Adrenal gland (tissue), 19 donors: ENCODE measurements at places on chromosomes 13 and 19.

DNA sequence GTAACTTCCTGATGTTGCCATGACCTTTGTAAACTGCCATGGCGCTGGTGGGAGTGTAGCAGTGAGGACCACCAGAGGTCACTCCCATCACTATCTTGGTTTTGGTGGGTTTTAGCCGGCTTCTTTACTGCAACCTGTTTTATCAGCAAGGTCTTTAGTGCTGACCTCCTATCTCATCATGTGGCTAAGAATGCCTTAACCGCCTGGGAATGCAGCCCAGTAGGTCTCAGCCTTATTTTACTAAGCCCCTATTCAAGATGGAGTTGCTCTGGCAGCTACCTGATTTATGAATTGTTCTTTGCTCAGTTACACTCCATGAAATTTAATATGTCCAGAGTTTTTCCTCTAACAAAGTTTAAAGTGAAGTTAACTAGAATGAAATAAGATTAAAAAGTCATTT lies 4.6 kb upstream of the EPS15L1 start:
- DNase-seq, result no peak

DNA sequence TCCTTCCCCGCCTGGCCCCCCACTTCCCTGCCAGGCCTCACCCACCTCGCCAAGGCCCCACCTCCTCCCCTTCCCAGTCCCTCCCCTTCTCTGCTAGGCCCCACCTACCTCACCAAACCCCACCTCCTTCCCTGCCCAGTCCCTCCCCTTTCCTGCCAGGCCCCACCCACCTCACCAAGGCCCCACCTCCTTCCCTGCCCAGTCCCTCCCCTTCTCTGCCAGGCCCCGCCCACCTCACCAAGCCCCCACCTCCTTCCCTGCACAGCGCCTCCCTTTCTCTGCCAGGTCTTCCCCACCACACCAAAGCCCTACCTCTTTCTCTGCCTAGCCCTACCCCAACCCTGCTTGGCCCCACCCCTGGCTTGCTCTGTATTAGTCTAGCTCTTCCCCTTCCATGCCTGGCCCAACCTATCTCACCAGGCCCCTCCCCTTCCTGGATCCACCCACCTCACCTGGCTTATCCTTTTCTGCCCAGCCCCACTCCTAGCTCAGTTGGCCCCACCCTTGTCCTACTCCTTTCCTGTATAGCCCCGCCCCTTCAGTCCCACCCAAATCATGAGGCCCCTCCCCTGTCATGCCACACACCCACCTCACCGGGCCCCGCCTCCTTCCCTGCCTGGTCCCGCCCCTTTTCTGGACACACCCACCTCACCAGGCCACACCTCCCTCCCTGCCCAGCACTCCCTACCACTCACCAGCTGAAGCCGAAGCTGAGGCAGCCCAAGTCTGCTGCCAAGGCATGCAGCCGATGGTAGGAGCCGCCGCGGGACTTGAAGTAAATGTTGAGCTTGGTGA lies 16.2 kb downstream of the CERS1 start:
- no peak for DNase-seq

- DNase-seq, result peak; percentile 45
Measured at GRCh38 chr19:7982651-7983099, 22.8 kb downstream of the ELAVL1 start.

DNA sequence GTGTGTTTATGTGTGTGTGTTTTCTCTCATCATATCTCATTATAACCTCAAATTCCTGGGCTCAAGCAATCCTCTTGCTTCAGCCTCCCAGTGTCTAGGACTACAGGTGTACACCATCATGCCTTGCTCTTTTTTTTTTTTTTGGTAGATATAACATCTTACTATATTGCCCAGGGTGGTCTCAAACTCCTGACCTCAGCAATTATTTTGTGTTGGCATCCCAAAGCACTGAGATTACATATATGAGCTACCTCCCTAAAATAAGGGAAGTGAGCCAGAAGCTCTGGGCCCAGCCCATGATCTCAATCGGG lies 448 bp upstream of the ZNF543 start:
- DNase-seq, result no peak

- DNase-seq, result peak; percentile 63
Measured at GRCh38 chr13:39527961-39528660, 74.9 kb downstream of the LHFPL6 start.

GRCh38 chr13:95356916-95357315 lies 55.7 kb upstream of the ABCC4 start:
- DNase-seq, result no peak

DNA sequence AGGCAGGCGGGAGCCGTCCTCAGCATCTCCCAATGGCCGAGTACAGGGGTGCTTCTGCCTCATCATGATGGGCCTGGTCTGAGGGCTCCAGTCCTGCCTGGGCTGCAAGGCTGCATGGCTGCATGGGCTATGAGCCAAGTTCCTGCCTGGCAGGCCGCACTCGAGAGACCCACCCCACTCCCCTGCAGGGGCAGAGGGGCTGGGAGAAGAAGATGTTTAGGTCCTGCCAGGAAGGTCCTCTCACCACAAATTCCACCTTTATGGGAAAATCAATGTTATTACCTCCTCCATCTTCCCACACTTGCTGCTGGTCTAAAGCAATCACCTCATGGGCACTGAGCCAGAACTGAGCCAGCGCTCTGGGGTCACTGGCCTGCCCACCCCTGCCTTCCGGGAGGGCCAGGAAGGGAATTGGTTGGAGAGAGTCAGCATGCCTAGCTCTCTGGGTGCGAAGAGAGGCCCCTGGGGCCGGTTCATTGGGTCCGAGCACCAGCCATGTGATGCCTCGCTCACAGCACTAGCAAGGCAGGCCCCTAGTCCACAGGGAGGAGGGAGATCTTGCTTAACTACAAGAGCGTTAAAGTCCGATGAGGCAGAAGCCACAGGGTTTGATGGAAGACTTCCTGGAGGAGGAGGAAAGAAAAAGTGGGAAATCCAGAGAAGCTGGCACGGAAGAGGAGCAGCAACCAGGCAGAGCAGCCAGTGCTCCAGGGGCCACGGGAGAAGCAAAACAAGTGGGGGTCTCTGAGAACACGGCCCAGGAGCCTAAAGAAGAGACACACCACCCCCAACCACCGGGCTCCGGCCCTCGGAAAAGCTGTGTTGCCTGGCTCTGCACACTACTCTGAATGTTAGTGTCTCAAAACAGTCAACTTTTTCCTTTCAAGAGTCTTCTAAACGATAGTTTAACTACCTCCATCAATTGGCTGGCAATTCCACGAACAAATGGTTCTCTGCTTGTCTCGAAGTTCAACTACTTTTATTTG lies 63.1 kb downstream of the CEBPG start:
- DNase-seq, result no peak

GRCh38 chr19:44850641-44851109 lies 4.6 kb downstream of the NECTIN2 start:
- DNase-seq, result peak; percentile 60

DNA sequence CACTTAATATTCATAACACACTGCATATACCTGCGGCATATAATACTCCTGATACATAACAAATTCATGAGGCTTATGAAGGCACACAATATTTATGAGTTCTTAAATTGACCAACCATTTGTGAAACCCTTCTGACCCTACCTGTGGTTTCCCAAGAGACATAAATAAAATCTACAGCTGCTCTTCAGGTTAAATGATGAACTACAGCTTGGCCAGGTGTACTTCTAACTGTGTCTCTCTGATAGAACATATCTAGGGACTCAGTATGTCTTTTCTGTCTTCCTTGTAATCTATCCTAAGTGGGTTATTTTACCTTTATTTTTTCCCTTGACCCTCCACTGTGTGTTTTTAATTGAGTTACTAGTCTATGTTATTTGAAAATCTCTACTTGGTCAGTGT lies 189.9 kb upstream of the UFM1 start:
- DNase-seq, result no peak

DNA sequence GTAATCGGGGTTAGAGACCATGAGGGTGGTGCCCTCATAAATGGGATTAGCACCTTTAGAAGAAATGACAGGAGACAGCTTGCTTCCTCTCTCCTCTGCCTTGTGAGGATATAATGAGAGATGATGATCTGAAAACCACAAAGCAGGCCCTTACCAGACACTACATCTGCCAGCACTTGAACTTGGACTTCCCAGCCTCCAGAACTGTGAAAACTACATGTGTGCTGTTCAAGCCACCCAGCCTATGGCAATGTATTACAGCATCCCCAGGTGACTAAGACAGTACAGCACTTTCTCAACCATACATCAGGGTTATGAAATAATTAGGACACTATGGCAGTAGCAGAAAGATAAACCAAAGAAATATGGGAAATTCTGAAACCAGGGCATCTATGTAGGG lies 7.4 kb downstream of the ZNF564 start:
- no peak for DNase-seq

DNA sequence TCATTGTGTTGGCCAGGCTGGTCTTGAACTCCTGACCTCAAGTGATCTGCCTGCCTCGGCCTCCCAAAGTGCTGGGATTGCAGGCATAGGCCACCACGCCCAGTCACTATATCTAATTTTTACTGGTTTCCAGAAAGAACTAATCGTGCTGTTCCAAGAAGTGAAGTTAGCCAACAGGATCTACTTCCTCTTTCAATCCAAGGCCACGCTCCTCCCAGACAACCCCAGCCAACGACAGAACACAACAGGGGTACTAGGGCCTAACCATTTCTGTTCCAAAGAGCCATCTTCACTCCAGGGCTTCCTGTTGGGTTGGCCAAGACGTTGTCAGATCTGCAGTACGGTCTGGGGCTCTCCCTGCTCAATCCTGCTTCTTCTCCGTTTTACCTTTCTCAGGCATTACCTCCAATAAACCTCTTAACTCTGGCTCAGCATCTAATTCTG lies 7.0 kb upstream of the LSM14A start:
- no peak for DNase-seq

DNA sequence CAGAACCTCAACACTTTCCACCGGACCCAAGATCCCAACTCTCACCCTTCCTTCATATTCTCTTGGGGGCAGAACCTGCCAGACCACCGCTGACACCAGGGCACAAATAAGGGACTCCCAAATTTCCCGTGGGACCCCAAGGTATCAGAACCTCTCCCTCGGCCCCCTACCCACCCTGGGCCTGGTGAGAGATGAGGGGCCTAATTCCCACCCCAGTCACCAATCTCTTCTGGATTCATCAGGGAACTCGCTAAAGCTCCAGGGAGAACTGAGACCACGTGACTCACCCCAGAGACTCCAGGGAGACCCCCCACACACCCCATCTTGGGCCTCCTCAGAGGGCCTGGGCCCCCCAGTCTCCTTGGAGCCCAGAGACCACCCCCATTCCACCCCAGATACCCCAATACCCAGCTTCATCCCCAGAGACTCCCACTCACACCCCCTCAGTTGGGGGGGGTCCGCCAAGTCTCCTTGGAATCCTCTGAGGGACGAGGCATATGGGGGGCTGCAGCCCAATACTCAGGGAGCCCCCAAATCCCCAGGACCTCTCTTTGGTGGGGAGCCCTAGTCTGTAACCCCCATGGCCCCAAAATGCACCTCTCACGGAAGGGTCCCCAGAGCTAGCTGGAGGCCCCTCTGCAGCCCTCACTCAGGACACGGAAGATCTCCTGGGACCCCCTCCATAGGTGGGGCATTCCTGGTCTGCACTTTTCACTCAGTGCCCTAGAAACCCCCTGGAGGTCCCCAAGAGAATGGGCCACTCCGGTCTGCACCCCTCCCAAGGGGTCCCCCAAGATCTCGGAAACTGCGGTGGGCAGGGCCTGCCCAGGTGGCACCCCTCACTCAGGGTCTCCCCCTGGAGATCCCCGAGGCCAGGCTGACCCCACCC lies 1.6 kb downstream of the LMNB2 start:
- DNase-seq, result no peak

GRCh38 chr19:2255982-2256685 lies at the start of gene JSRP1:
Gene JSRP1, minus strand, starts transcription at chr19:2256417. Its CDS starts 1,103 bp downstream, at chr19:2255314.
- no peak for DNase-seq

GRCh38 chr19:52651956-52652355 lies 13.8 kb upstream of the ZNF83 start:
- no peak for DNase-seq

DNA sequence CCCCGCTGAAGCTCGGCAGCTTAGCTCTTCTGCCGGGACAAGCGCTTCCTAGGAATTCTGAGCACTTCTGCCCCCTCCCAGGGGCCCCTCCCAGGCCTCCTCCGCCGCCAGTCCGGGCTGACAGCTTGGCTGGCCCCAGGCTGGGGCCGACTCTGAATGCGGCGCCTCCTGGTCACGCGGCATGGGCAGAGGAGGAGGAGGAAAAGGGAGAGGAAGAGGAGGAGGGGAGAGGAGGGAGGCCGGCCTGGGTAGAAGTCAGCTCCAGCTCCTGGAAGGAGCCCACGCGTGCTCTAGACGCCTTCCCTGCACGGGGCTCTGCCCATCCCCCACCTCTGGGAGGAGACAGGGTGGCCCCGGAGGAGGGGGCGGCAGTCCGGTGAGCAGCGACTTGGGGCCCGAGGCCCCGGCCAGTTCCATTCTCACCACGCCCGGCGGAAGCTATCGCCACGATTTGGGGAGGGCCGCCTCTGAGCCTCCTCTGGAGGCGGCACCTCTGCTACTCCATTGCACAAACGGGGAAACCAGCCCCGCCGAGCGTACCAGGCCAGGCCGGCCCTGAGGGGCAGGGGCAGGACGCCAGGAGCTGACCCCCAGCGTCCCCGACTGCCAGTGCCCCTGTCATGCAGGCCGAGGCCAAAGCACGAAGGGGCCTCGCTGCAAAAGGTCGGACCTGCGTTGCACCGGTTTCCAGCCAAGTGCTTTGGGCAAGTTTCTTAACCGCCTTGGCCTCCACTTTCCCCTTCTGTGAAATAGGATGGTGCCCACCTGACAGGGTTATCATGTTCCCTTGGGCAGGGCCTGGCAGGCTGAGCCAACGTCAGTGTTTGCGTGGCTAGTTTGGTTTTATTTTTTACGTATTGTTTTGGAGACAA lies 31.6 kb downstream of the CCNE1 start:
- peak; percentile 34 for DNase-seq

- no peak for DNase-seq
Measured at GRCh38 chr13:50085063-50085462, 69.8 kb downstream of the KCNRG start.

DNA sequence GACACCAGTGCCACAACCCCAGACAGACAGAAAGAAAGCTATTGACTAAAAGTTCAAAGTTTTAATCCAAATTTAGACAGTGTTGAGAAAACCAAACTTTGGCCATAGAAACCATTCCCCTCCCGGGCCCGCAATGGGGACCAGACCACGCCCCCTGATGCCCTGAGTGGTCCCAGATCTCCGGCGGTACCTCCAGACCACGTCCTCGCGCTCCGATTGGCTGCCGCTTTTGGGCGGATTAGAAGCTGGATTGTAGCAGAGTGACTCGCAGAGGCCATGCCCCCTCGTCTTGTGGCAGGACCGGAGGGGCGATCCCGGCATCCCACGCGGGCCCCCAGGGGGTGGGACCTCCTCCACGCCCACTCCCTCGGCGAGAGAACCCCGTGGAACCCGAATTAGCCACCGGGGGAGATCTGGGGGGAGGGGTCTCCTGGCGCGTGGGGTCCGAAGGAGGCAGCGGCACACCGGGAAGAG lies 797 bp upstream of the HSD17B14 start:
- peak; percentile 87 for DNase-seq

- DNase-seq, result no peak
Measured at GRCh38 chr19:33785795-33786194, 10.9 kb upstream of the KCTD15 start.

DNA sequence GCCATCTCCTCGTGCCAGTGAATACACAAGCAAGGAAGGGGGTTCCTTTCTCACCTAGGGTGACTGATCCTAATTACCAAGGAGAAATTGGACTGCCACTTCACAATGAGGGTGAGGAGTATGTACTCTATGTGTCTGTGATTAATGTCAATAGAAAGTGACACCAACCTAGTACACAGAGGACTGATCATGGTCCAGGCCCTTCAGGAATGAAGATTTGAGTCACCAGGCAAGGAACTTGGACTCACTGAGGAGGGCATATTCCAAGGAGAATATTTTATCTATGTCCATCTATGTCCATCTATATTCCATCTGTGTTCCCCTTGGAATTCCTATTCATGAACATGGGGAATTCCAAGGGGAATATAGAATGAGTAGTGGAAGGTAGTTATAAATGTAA lies 9.2 kb upstream of the ALOX5AP start:
- no peak for DNase-seq

GRCh38 chr13:106100171-106100919 lies 435.1 kb downstream of the EFNB2 start:
- no peak for DNase-seq
